Stimulated activated CD8-positive, alpha-beta memory T cell treated with anti-CD3 and anti-CD28 coated beads, Interleukin-2, amount 100 ng/mL, for 1 hour (primary cell): ENCODE measurements at places on chromosomes 16 and 17.

GRCh38 chr17:78884148-78884825 is 18.7 kb downstream of the CEP295NL start:
- no peak for DNase-seq

DNA sequence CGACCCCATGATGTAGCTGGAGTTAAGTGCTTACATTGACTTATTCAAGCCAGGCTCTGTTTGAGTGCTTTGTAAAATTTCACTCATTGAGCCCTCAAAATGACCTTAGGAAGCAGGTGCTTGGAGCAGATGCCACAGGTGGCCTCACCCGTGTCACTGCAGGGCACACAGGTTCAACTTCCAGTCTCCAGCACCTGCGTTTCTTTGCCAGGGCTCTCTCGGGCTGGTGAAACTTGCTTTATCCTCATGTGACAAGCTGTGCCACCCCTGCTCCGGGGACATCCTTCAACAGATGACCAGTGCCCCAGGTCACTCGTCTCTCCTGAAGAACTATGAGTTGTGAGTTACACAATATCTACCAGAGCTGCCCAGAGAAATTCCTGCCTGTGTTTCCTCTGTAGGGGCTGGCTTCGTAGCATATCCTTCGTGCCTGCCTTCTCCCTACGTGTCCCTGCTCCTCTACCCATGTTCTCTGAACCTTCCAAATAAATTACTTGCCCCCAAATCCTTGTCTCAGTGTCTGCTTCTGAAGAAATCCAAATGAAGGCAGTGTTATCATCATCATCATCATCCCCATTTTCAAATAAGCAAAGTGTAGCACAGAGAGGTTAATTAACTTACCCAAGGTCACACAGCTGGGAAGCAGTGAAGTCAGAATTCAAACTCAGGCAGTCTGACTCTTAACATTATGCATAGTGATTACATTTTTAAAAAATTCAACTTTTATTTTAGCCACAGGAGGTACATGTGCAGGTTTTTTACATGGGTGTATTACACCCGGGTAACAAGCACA is 352.5 kb downstream of the NPIPA8 start:
- no peak for DNase-seq

DNA sequence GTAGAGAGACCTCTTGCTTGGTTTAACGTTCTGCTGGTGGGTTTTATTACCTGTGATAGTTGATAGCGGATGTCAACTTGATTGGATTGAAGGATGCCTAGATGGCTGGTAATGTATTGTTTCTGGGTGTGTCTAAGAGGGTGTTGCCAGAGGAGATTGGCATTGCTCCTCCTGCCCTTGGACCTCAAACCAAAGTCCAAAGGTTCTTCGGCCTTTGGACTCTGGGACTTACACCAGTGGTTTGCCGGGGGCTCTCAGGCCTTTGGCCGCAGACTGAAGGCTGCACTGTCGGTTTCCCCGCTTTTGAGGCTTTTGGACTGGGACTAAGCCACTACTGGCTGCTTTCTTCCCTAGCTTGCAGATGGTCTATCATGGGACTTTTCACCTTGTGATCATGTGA is 17.5 kb upstream of the TNRC6C start:
- no peak for DNase-seq

- no peak for DNase-seq
These were observed 54.8 kb downstream of the SCNN1B start for GRCh38 chr16:23356941-23357340.

- DNase-seq = no peak
These were observed 12.8 kb downstream of the KCNJ18 start for GRCh38 chr17:21705021-21705601.

GRCh38 chr17:43213545-43213944 is 1.9 kb downstream of the TMEM106A start:
- no peak for DNase-seq

- no peak for DNase-seq
These were observed 269.7 kb downstream of the CA10 start for GRCh38 chr17:51888816-51889215.
